NCI-H2081 (cell line): ENCODE measurements at places on chromosomes 6 and 20.

DNA sequence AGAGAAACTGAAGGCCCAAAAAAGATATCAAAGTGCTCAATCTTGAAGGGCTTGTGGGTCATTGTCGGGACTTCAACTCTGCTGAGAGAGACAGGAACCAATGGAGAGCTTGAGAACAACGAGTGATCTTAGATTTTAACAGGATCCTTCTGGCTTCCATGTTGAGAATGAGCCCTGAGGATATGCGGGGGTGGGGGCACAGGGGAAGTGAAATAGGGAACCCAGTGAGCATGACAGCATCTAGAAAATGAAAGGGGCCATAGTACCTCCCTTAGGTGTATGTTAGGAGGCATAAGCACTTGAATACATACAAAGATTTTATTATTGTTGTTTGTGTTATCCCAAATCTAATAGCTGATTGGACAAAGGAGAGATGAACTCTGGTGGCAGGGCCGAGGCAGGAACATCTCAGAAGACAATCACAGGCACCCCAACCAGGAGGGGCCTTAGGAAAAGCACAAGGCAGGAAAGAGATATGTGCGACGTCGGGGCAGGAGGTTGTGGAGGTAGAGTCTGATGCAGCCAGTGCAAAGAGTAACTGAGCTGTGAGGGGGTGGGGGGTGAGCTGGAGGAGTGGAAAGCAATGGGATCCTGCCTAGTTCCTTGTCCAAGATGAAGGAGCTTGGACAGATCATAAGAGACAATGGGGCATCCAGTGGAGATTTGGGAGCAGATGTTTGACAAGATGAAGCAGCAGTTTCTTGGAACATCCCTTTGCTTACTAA is 10.4 kb downstream of the TGM6 start:
- no peak for DNase-seq

- DNase-seq = no peak
These were observed 2.5 kb downstream of the BTN3A1 start for GRCh38 chr6:26404546-26404945.

DNA sequence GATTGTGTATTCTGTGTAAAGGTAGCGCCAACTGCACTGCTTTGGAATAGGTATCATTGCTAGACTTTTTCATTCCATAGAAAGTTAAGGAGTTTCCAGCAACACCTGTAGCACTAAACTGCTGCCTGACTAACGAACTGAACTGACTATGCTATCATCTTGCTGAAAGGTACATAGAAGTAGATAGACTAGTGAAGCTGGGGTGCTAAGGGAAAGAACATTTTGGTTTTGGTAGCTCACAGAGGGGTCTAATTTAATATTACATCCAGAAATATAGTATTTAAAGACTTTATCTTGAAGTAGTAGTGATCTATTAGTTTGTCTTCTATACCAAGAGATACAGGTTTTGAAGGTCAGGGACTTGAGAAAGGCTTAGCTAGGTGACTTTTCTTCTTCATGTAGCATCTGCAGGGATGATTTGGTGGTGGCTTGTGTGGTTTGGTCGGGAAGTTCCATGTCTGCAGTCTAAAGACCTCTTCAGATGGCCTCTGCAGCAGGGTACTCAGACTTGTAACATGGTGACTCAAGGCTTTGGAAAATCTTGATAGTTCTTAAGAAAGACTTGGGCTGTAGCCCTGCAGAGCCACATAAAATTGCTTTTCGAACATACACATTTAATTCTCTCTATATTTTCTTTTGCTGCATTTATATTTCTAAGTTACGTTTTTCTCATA is 10.2 kb downstream of the SENP6 start:
- DNase-seq = no peak

DNA sequence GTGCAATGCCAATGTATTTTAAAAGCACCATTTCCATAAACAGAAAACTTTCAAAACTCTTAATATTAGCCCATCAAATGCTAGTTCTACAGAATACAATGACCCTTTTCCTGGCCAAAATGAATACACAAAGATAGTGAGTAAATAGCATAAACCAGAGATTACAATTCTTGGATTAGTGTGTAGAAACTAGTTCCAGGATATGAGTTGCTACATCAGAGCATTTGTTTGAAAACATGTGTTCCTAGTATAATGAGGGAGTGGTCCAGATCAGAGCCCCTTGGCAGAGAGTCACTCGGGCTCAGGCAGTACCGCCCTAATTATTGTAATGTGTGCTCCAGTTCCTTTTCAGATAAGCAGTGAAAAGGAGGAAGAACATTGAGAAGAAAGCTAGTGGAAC is 63.7 kb upstream of the COL21A1 start:
- no peak for DNase-seq

- DNase-seq = no peak
These were observed 200.5 kb downstream of the MYLK4 start for GRCh38 chr6:2550247-2550646.

GRCh38 chr20:2280082-2280481 is 15.7 kb upstream of the TGM3 start:
- no peak for DNase-seq
